Cardiac fibroblast (primary cell): ENCODE measurements at places on chromosomes 5 and 9.

DNA sequence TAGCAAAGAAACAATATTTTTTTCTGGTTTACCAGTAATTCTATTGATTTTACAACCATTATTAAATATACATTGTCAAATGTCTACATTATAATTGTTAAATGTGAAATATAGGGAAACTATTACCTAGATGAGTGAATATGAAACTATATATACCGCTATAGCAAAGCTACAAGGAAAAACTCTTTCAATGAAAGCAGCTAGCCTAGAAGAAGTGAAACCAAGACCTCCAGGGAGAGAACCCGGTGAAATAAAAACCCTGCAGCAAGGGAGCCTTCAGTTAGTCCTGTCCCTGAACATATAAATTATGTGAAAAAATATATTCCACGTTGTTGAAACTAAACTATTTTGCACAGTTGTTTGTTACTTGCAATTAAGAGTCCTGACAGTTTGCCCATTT, 913.1 kb downstream of the EFNA5 start:
- DNase-seq = no peak

DNA sequence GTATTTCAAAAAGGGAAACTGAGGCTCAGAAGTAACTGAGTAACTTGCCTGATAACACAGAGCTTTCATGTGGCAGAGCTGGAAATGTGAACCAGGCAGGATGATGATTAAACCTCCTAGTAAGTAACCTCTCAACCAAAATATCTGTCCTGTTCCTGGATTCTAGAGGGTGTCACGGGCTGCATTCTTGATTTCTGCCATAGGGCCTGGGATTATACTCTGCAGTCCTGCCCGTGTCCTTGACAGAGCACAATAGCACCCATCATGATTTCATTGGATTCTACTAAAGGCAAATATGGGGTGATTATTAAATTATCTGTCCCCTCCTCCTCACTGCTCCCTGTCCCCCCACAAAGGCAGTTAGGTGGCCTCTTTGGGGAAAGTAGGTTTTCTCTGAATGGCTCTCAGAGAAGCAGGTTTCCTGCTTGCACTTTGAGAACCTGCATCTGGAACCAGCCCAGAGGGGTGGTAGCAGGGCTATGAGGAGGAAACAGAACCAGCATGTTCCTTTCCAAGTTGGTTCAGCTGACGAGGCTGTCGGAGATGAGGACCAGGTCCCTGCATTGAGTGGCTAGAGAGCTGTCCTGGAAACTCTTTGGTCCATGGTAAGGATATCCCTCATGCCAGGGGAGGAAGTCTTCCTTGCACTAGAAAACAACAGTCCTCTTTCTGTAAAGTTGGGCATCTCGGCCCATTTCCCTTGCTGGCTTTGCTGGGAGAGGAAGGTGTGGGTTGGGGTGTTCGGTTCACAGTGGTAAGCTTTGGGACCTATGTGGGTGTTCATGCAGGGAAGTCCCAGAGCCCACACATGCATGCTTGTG, 36.6 kb downstream of the PPARGC1B start:
- DNase-seq = no peak

DNA sequence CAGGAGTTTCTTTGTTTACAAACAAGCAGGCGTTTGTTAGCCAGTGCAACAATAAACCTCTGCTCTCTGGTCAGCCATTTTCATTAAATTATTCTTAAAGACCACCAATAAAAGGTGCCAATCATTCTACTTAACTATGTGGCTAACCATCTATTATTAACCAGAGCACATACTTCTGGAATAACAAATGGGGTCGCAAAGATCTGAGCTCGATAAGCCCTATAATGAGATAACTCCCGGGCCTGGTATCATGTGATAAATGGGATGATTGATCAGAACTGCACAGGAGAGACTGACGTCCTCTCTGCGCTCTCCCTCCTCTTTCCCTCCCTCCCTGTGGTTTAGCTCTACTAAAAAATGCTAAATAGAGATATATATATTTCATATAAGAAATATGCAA, 488.2 kb downstream of the NTRK2 start:
- DNase-seq = no peak

- peak; percentile 51 for DNase-seq
Observed at GRCh38 chr9:111036946-111037345, 1.3 kb downstream of the LPAR1 start.

GRCh38 chr9:136220017-136220729, 15.2 kb upstream of the LHX3 start:
- peak; percentile 16 for DNase-seq

GRCh38 chr5:93995126-93995621, 253.8 kb upstream of the POU5F2 start:
- DNase-seq = no peak

DNA sequence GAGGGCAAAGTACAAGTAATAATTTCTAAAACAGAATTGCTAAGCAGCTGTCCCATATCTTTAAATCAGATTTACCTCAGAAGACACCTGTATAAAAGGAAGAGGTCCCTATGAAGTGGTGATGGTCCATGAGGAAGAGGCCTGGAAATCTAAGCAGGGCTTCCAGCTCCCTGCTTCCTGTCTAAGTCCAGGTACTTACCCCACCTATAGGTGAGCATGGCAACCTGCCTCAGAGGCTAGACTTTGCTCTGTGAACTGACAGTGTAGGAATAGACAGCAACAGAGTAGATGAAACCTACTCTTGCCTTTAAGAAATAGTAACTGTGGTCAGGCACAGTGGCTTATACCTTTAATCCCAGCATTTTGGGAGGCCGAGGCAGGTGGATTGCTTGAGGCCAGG, 55.8 kb upstream of the ARRDC3 start:
- DNase-seq = no peak

- no peak for DNase-seq
Observed at GRCh38 chr9:130154816-130155215, 17.4 kb upstream of the NCS1 start.

DNA sequence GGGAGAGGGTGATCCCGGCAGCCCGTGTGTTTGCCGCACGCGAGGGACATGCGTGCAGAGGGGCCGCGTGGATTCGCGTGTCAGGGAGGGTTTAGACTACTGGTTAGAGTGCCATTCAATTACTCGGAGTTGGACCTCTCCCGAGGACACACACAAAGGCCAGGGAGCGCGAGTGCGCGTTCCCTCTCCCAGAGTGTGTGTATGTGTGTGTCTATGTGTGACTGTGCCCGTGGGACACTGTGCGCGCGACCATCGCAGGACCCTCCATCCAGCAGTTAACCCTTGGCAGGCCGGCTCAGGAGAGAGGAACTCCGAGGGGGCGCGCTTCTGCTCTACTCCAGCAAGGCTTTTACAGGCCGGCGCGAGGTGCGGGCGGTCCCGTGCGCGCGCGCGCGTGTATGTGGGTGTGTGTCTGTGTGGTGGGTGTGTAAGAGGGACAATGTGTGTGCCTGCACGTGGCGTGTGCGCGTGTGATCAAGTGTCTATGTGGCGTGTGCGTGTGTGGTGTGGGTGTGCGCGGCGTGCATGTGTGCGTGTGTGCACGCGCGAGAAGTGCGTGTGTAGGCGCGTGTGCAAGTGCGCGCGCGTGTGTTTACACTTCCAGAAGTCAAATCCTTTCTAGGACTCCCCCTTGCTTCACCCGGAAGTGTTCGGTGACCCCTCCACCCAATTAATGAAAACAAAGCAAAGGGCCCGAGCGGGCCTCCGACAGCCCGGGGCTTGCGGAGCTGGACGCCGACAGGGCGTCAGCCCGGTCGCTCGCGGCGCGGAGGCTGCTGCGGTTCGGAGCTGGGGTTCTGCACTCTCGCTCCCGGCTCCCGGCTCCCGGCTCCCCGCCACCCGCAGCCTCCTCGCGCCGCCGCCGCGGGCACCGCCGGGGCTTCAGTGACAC, 75.3 kb upstream of the TBCA start:
- DNase-seq = peak; percentile 34

GRCh38 chr9:89807682-89808075, 202.9 kb downstream of the GADD45G start:
- DNase-seq = no peak
